Motor neuron (in vitro differentiated cells): ENCODE measurements at places on chromosomes 13 and 19.

DNA sequence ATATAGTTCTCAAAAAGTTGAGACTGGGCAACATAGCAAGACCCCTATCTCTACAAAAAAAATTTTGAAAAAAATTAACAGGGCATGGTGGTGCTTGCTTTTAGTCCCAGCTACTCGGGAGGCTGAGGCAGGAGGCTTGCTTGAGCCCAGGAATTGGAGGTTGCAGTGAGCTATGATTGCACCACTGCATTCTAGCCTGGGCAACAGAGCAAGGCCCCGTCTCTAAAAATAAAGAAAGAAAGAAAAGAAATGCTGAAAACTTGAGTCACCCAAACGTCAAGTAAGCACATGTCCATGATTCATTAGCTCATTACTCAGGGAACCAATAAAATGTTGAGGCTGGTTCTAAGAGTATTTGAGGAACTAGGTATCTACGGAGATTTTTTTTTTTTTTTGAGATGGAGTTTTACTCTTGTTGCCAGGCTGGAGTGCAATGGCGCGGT lies 33.9 kb upstream of the SEMA6B start:
- ATAC-seq: no peak

DNA sequence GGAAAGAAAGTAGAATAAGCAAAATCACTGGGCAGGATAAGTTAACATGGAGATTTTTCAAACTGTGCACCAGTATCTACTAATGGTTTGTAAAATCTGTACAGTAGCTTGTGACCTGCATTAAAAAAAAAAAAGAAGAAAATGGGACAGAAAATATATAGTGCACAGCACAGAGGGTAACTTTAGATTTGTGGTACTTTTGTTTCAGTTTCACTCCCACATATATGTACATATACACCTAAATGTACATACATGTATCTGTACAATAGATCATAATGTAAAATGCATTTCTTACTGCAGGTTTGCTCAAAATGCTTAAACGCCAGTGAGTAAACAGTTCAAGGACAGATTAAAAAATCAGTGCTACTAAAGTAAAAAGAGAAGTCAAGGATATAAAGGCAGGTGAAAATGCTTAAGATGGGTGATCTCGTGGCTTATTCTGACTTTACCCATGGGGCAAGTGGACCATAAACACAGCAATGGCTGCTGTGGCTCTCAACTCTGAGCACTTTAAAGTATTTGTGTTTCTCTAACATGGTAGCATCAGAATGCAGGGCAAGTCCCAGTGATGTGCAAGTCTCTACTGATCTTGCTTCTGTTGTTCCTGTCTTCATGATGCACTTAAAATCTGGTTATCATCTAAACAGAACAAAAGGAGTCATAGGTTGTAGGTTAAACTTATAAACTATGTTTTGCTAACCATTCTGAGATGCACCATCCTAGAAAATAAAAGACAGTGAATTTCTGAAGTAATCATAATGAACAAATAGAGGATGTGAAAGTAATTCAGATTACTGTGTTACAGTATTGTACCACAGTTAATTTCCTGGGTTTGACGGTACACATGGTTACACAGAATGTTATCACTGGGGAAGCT lies 112.3 kb downstream of the MIPEP start:
- no peak for ATAC-seq

DNA sequence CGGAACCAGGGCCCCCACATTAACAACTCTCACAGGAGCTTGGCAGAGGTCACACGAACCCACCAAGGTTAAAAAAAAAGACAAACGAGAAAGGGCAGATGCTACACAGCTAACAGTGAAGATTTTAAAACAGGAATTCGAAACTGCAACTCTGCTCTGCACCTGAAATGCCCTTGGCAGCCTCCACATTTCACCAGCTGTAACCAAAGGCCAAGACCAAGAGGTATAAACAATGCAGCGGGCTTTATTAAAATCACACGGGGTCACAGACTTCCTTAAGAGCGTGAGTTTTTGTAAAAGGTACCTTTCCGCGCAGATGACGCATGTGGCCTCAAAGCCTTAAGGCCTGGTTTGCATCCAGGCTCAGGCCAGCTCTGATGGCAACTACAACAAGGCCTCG lies 88.2 kb downstream of the STK24 start:
- ATAC-seq: no peak

- ATAC-seq: no peak
Observed at GRCh38 chr19:3771000-3771905, 775 bp downstream of the RAX2 start.
